ENCODE measurements at places on chromosomes 4 and X.

GRCh38 chr4:147580396-147580795 lies 36.8 kb upstream of the TMEM184C start:
- DNase-seq, result no peak

DNA sequence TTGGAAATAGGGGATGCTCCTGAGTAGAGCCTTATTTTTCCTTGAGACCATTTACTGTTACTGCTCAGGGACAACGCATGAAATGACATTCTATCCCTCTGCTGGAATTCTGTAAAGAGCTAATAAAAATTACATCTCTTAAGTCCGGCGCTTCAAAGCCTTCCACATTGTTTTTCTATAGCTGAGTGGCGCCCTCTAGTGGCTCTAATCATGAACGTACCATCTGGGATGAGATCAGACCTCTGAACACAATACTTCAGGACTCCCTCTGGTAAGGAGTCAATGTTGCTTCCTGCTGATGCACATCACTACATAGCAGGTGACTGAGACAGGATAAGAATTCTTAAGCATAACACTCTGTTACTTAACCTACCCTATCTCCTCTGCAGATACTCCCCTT lies 6.0 kb downstream of the HMGN5 start:
- peak; percentile 42 for DNase-seq

DNA sequence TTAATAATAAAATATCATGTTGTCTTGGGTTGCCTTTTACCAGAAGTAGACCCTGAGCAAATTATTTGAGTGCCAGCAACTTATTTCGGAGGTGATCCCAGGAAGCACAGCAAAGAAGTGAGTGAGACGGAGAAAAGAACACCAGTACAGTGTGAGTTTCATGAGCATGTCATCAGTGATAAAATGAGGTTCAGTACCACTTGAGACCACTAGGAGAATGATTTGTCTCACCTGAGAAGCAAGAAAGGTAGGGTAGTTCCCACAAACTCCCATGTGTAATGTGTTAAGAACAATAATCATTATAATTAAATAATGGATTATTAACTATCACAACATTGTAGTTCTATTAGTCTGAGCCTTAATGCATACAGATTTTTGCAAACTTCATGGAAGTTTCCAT lies 112.8 kb upstream of the DMD start:
- DNase-seq, result no peak

GRCh38 chr4:2787230-2788100 lies 5.4 kb upstream of the SH3BP2 start:
- no peak for DNase-seq
